ENCODE measurements at places on chromosomes 4 and X. TPM values are rescaled to one million over a fixed set of nuclear protein-coding genes. Genes with fewer than 3 reads are reported as not detected.

PPID gene
- 20.3 TPM for total RNA-seq

GRCh38 chrX:6930307-6930849, 217.1 kb upstream of the STS start:
- H3K4me1 ChIP-seq = no peaks in the 10 kb centered on the region
- no peaks in the 10 kb centered on the region for H3K36me3 ChIP-seq
- no peak overlapping the region for H3K27ac ChIP-seq
- H3K27me3 ChIP-seq = no peaks in the 10 kb centered on the region

GRCh38 chr4:101050088-101050836, 297.1 kb downstream of the PPP3CA start:
- H3K4me3 ChIP-seq = no peak overlapping the region
- H3K27ac ChIP-seq = no peak overlapping the region
- no peaks in the 10 kb centered on the region for H3K27me3 ChIP-seq
- H3K4me1 ChIP-seq = no peaks in the 10 kb centered on the region
- H3K36me3 ChIP-seq = no peaks in the 10 kb centered on the region
- no peak for DNase-seq

DNA sequence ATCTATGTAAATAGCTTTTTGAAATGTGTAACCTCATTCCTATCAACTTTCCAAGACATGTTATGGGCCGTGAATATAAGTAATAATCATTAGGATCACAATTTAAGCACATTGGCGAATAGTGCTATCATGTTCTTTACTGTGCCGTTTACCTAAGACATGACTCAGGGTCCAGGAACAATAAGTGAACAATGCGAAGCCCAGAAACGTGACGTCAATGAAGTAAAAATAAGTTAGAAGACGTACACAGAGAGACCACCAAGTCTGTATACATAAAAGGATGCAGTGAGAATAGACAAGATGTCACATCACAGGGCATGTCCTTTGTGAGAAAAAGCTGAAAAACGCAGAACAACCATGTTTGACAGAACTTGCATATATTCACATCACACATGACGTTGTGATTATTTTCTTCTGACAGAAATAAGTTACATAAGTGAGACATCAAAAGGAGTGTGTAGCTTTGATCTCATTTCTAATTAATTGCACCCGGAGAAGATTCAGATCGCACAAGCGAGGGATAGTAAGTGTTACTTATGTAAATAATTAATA, 49.4 kb upstream of the FAT1 start:
- DNase-seq = no peak
- no peak overlapping the region for H3K27ac ChIP-seq
- no peak overlapping the region for H3K4me3 ChIP-seq
- H3K27me3 ChIP-seq = no peaks in the 10 kb centered on the region
- no peaks in the 10 kb centered on the region for H3K4me1 ChIP-seq

DNA sequence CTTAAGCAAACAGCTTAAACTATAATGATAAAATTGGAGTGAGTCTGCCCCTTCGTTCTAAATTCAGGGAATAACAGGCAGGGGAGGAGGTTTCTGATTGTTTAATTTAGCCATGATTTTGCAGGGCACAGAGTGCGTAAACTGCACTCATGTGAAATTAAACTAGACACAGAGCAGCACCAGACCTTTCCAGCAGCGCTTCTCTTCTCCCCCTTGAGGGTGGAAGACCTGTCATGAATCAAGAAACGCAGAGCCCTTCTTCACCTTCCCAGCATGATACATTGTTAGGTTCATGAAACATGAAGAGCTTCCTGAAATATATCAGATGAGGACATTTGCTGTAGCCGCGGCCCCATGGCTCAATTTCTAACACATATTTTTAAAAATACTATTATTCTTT, 63.1 kb downstream of the FAM114A1 start:
- H3K4me3 ChIP-seq = no peak overlapping the region
- peaks cover 28% of the 10 kb centered on the region for H3K36me3 ChIP-seq
- H3K4me1 ChIP-seq = no peaks in the 10 kb centered on the region
- no peak overlapping the region for H3K27ac ChIP-seq

DNA sequence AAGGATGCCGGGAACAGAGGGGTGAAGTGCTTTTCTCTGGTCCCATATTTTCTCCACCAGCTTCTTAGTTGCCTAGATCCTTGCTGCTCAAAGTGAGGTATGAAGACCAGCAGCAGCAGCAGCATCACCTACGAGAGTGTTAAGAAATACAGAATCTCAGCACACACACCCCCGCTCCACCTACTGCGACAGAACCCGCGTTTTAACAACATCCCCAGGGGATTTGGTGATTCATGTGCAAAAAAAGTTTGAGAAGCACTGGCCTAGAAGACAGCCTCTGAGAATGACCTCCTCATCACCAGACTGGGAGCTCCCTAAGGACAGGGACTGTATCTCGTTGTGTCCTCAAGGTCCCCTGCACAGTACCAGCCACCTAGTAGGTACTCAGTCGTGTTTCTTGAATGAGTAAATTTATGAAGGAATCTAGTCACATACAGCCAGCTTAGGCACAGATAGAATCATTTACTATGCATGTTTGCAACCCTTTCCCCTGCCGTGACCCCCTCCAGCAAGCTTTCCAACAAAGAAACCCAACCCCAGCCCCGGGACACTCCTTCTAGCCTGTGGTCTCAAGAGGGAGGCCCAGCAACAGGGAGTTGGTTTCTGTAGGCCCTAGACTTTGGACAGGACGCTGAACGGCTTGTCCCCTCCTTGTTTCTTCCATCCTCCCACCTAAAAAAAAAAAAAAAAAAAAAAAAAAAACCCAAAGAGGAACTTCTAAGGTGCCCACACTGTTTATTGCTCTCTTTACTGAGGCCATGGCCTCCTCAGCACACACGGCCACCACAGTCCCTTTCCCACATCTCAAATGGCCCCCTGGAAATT, 21.5 kb downstream of the RTL5 start:
- DNase-seq = no peak
- H3K4me1 ChIP-seq = no peaks in the 10 kb centered on the region
- H3K27me3 ChIP-seq = no peaks in the 10 kb centered on the region
- H3K4me3 ChIP-seq = no peak overlapping the region
- no peaks in the 10 kb centered on the region for H3K36me3 ChIP-seq
- H3K27ac ChIP-seq = no peak overlapping the region

CLDN34 gene
- 0.24 TPM for total RNA-seq

DNA sequence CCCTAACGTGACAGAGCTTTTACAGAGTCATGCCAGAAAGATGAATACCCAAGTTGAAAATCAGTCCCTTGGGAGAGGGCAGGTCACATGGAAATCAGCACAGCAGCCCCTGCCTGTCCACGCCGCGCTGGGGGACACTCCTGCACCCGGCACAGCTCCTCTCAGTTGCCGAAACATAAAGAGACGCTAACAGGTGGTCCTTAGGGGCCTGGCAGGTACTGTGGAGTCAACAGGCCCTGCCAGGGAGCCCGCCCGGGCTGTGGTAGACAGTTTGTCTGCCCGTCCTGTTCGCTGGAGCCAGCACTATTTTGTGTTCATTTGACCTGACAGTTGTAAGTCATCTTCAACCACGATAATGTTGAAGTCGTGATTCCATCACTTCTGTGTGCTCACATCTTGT, 30.5 kb downstream of the NELFA start:
- peaks cover 8% of the 10 kb centered on the region for H3K36me3 ChIP-seq
- no peaks in the 10 kb centered on the region for H3K4me1 ChIP-seq
- H3K4me3 ChIP-seq = no peak overlapping the region
- DNase-seq = no peak
- no peaks in the 10 kb centered on the region for H3K27me3 ChIP-seq

DNA sequence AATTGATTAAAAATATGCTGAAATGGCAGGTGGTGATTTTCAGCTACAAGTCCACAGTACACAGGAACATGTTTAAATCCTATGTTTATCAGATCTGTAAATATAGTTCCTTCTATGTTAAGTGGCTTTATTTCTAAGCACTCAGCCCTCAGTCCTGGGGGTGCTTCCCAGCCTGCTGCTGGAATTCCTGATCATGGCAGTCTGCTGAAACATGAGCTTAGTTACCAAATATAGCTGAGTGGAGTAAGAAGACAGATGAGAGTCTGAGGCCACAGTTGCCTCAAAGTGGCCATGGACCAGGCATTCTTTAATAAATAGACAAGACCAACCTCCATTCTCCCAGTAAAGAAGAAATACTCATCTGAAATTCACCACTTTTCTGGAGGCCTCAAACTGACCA, 17.1 kb upstream of the DDX60 start:
- H3K27ac ChIP-seq = no peak overlapping the region
- H3K4me3 ChIP-seq = no peak overlapping the region
- DNase-seq = no peak
- no peaks in the 10 kb centered on the region for H3K36me3 ChIP-seq
- H3K27me3 ChIP-seq = no peaks in the 10 kb centered on the region

PPP2R2C gene
- total RNA-seq = 0.35 TPM

GRCh38 chrX:132146456-132146855, 18.6 kb upstream of the FRMD7 start:
- H3K4me3 ChIP-seq = no peak overlapping the region
- H3K36me3 ChIP-seq = no peaks in the 10 kb centered on the region
- DNase-seq = no peak
- no peaks in the 10 kb centered on the region for H3K4me1 ChIP-seq

GRCh38 chrX:97199501-97199900, 315.8 kb downstream of the RPA4 start:
- H3K36me3 ChIP-seq = no peaks in the 10 kb centered on the region
- H3K4me1 ChIP-seq = no peaks in the 10 kb centered on the region
- no peaks in the 10 kb centered on the region for H3K27me3 ChIP-seq
- no peak overlapping the region for H3K4me3 ChIP-seq
- DNase-seq = no peak

- DNase-seq = no peak
- no peaks in the 10 kb centered on the region for H3K27me3 ChIP-seq
- H3K27ac ChIP-seq = no peak overlapping the region
- H3K36me3 ChIP-seq = no peaks in the 10 kb centered on the region
- H3K4me1 ChIP-seq = no peaks in the 10 kb centered on the region
Measured at GRCh38 chr4:114187592-114187991, 208.1 kb upstream of the ARSJ start.

DNA sequence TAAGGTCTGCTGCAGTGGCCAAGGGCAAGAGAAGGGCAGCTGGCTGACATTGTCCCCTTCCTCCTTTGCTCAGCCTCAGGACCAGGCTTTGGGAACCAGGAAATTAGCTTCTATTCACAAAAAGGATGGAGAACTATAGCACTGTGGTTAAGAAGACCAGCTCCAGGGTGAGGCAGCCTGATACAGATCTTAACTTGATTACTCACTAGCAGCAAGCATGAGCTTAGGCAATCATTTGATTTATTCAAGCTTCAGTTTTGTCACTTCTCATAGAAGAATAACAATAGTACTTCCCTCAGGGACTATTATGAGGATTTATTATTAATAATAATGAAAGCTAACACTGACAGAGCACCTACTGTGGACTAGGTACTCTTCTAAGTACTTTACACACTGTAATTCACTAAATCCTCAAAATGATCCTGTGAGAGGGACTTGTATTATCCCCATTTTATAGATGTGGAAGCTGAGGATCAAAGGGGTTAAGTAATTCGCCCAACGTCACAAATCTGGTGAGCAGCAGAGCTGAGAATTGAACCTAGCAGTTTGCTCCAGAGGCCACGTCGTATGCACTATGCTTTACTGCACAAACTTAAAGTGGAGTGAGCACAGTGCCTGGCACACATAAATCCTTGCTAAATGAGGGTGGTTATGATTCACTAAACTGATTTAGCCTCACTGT, 130.4 kb upstream of the PAK3 start:
- no peak for DNase-seq
- no peaks in the 10 kb centered on the region for H3K27me3 ChIP-seq
- H3K4me1 ChIP-seq = no peaks in the 10 kb centered on the region
- H3K27ac ChIP-seq = no peak overlapping the region
- H3K36me3 ChIP-seq = no peaks in the 10 kb centered on the region

DNA sequence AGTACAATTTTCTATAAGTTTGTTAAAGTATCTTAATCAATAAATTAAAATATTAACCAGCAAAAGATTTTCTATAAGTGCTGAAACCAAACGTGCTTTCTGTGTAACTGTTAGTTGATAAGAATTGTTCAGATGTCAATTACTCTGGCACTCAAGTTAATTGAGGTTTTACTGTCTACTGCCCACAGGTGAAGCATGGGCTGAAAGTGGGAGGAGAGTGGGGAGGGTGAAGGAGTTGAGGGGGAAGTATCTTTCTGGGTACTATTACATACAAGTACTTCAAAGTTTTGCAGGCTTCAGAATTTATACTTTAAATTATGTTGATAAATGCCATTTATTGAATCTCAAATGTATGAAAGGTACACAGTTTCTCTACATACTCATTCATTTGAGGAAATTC, 19.1 kb upstream of the CXCL3 start:
- no peak for DNase-seq
- H3K36me3 ChIP-seq = no peaks in the 10 kb centered on the region
- H3K4me3 ChIP-seq = no peak overlapping the region

DNA sequence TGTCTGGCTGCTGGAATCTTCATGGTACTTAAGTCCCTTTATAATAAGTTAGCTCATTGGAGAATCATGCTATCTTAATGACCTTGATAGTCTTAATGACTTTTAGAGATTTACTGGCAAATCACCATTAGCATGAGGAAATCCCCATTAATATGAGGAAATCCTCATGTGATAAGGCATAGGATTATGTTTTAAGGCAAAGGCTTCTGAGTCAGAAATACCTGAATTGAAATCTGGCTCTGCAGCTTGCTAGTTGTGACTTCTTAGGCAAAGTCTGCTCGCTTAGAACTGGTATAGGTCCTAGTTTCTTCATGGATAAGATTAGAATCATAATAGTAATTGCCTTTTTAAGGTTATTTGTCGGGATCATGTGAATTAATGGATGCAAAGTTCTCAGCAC, 190.2 kb upstream of the BANK1 start:
- H3K4me1 ChIP-seq = no peaks in the 10 kb centered on the region
- H3K27me3 ChIP-seq = no peaks in the 10 kb centered on the region
- no peak overlapping the region for H3K4me3 ChIP-seq
- H3K36me3 ChIP-seq = no peaks in the 10 kb centered on the region
- DNase-seq = no peak

GRCh38 chrX:16827225-16827624, 41.0 kb downstream of the TXLNG start:
- H3K36me3 ChIP-seq = no peaks in the 10 kb centered on the region
- no peaks in the 10 kb centered on the region for H3K4me1 ChIP-seq
- H3K27ac ChIP-seq = no peak overlapping the region
- no peaks in the 10 kb centered on the region for H3K27me3 ChIP-seq
- no peak for DNase-seq

DNA sequence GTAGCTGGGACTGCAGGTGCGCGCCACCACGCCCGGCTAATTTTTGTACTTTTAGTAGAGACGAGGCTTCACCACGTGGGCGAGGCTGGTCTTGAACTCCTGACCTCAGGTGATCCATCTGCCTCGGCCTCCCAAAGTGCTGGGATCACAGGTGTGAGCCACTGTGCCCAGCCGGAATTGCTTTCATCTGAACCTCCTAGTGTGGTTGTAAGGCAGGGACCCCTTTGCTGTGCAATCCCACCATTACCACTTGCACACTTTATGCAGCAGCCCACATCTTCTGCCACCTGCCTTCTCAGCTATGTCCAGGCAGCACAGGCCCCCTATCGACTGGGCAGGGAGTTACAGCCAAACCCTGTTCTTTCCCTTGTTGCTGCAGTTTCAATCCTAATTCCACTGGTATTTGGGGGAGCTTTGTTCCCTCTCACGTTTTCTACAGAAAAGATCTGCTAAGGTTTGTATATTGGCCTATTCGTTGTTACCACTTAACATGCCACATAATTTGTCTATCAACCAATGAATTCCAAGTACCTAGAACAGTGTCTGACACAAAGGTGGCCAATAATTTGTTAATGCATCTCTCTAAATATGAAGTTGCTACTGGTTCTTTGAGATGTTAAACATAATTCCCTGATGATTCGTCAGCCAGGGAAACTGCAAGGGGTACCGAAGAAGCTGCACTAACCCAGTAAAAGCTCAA, 6.5 kb downstream of the RPL39 start:
- peak; percentile 37 for DNase-seq
- H3K4me3 ChIP-seq = no peak overlapping the region
- no peak overlapping the region for H3K27ac ChIP-seq
- H3K27me3 ChIP-seq = no peaks in the 10 kb centered on the region
- peaks cover 4% of the 10 kb centered on the region for H3K4me1 ChIP-seq

Measured in colonic mucosa (tissue), 4 donors.